ENCODE measurements at places on chromosomes 11 and 22. TPM values are rescaled to one million over a fixed set of nuclear protein-coding genes. Genes with fewer than 3 reads are reported as not detected.

DNA sequence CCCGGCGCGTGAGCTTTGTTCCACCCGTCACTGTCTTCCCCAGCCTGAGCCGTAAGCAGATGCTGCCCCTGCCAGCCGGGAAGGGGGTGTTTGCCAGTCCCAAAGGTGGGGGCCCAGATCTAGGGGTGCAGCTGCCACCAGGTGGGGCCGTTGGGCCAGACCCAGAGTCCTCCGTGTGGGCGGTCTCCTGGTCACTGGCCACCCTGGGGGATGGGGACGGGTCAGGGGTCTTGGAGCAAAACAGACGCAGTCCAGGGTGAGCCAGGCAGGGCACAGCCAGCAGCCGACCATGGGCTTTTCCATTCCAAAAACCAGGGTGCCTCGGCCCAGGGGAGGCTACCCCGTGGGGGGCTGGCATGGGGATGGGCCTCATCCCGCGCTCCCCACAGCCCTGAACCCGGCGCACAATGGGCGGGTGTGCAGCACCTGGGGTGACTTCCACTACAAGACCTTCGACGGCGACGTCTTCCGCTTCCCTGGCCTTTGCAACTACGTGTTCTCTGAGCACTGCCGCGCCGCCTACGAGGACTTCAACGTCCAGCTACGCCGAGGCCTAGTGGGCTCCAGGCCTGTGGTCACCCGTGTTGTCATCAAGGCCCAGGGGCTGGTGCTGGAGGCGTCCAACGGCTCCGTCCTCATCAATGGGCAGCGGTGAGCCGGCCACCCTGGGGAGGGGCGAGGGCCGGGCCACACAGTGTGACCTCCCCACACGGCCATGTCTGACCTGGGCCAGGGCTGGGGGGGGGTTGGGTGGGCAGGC, 3.5 kb downstream of the MUC5B start:
- no peak for DNase-seq
- no peaks in the 10 kb centered on the region for H3K4me1 ChIP-seq
- H3K27ac ChIP-seq: no peak overlapping the region
- H3K36me3 ChIP-seq: no peaks in the 10 kb centered on the region

GRCh38 chr11:119832202-119832935, 103.4 kb upstream of the NECTIN1 start:
- no peaks in the 10 kb centered on the region for H3K36me3 ChIP-seq
- DNase-seq: no peak
- no peaks in the 10 kb centered on the region for H3K27me3 ChIP-seq
- no peaks in the 10 kb centered on the region for H3K4me1 ChIP-seq

DNA sequence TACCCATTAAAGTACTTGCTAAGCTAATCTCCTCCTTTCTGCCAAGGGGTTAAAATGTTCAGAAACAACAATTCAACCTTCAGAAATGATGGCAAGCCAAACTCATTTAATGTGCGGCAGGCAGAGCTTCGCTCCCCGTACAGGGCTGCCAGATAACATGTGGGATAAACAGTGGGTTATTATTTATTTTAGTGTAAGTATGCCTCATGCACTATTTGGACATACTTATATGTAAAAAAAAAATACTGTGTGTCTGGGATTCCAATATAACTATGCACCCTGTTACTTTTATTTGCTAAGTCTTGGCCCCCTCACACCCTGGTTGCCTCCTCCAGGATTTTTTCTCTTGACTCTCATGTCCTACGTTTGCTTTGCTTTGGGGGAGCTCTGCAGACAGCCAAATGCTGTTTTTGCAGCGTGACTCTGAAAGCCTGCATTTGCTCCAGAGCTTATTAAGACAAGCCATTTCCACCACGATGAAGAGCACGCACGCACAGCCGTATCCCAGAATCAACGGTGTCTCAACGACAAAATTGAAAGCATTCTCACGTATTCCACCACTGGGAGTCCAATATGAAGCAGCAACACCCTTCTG, 86.5 kb upstream of the SHANK2 start:
- H3K27me3 ChIP-seq: no peaks in the 10 kb centered on the region
- H3K36me3 ChIP-seq: no peaks in the 10 kb centered on the region

DNA sequence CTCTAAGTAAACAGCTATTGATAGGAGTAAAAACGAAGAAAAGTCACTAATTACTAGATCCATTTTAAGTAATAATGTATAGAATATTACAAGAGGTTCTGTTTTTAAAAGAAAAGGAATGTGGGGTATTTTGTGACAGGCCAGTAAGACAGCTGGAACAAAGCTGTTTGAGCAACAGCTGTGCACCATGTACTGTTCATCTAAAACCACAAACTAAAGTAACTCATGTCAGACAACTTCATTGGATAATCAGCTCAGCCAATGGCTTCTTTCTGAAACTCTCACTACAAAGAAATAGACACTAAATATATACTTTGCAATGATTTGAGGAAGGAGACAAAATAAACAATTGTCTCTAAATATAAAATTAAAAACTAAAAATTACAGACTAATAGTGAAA, 16.1 kb downstream of the RRAS2 start:
- peaks cover 12% of the 10 kb centered on the region for H3K4me1 ChIP-seq
- H3K4me3 ChIP-seq: no peak overlapping the region
- no peaks in the 10 kb centered on the region for H3K27me3 ChIP-seq
- H3K36me3 ChIP-seq: no peaks in the 10 kb centered on the region
- H3K27ac ChIP-seq: no peak overlapping the region

- H3K27ac ChIP-seq: no peak overlapping the region
- H3K4me1 ChIP-seq: no peaks in the 10 kb centered on the region
- DNase-seq: no peak
- H3K27me3 ChIP-seq: no peaks in the 10 kb centered on the region
- no peak overlapping the region for H3K4me3 ChIP-seq
- no peaks in the 10 kb centered on the region for H3K36me3 ChIP-seq
Measured at GRCh38 chr11:120601536-120601935, 90.0 kb downstream of the GRIK4 start.

- DNase-seq: no peak
- no peaks in the 10 kb centered on the region for H3K27me3 ChIP-seq
- no peaks in the 10 kb centered on the region for H3K36me3 ChIP-seq
- H3K4me1 ChIP-seq: no peaks in the 10 kb centered on the region
- H3K27ac ChIP-seq: no peak overlapping the region
Measured at GRCh38 chr11:126132319-126132718, 69.7 kb upstream of the CDON start.

GRCh38 chr11:110812086-110812733, 100.0 kb upstream of the ARHGAP20 start:
- H3K27ac ChIP-seq: no peak overlapping the region
- no peak for DNase-seq
- H3K27me3 ChIP-seq: no peaks in the 10 kb centered on the region
- H3K4me1 ChIP-seq: no peaks in the 10 kb centered on the region
- no peak overlapping the region for H3K4me3 ChIP-seq

DNA sequence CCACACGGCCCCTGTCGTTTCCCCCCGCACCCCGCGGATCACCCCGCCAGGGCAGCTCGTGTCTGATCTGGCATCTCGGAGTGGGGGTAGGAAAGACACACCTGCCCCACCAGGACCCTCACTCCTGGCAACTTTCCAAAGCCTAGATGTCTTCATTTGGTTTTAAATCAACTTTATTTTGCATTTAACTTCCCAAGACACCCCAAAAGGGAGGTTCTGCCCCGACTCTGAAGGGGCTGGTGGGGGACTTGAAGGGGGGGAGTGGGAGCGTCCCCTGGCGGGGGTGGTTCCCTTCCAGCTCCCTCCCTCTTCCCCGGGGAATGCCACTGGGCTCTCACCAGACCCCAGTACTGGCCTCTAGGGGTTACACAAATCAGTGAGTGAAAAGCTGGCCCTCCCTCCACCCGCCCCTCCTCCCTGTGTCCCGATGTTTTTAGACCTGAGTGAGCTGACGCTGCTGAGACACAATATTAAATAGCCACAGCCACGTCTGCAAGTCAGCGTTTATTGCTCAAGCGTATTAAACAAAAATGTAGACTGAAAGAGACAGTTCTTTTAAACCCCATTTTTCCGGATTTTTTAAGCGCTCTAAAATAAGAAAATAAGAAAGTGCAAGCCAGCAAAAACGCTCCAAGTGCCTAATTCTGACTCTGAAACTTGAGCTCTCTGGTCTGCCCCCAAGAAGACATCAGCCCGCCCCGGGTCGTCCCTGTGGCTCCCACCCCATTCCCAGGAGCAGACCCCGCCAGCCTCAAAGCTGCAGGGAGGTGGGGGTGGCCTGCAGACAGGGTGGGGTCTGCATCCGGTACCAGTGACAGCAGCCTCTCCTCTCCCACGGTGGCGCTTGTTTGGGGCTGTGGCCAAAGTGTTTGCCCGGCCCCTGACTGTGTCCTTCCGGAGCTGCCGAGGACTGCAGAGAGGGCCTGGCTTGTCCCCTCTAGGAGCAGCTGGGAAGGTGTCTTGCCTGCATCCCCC, 1.1 kb upstream of the TTLL8 start:
- peaks cover 7% of the 10 kb centered on the region for H3K27me3 ChIP-seq
- H3K4me3 ChIP-seq: no peak overlapping the region
- H3K4me1 ChIP-seq: no peaks in the 10 kb centered on the region
- no peak for DNase-seq
- no peaks in the 10 kb centered on the region for H3K36me3 ChIP-seq

DNA sequence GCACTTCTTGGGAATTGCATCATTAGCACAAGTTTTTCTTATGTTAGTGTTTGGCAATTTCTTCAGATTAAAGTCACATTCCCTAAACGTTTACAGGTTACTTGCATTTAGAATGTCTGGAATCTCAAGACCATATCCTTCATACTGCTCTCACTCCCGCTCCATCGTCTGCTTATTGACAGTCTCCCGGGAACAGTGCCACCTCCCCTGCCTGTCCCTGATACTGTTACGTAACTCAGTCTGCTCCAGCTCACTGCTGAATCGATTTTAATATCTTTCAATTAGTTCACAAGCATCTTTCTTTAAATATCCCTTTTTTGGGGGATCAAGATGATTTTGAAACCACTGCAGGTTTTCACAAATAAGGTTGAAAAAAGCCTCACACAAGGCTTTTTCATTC, 48.2 kb downstream of the GLYATL2 start:
- no peaks in the 10 kb centered on the region for H3K4me1 ChIP-seq
- H3K27me3 ChIP-seq: no peaks in the 10 kb centered on the region
- no peaks in the 10 kb centered on the region for H3K36me3 ChIP-seq
- DNase-seq: no peak

- H3K4me1 ChIP-seq: no peaks in the 10 kb centered on the region
- no peak overlapping the region for H3K4me3 ChIP-seq
- H3K36me3 ChIP-seq: no peaks in the 10 kb centered on the region
- H3K27me3 ChIP-seq: no peaks in the 10 kb centered on the region
Measured at GRCh38 chr11:11923828-11924227, 82.1 kb downstream of the USP47 start.

DNA sequence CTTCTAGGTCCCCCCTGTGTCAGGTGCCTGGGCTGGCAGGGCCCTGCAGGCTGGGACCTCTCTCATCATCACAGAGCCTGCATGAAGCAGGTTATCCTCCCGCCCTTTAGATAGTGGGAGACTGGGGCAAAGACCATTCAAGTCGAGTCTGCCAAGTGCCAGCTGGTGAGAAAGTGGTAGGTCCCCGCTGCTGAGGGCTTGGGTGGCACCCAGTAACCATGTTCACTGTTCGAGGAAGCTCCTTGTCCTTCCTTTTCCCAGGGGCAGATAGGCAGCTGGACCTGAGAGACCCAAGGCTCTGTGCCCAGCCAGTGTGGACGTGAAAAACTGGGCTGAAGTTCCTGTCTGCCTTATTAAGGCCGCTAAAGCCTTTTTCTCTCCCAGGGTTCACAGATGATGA, 1319.8 kb downstream of the TBC1D22A start:
- H3K4me3 ChIP-seq: no peak overlapping the region
- no peak overlapping the region for H3K27ac ChIP-seq
- H3K4me1 ChIP-seq: no peaks in the 10 kb centered on the region
- DNase-seq: no peak
- no peaks in the 10 kb centered on the region for H3K27me3 ChIP-seq
- H3K36me3 ChIP-seq: no peaks in the 10 kb centered on the region

GRCh38 chr11:81869351-81870065, 864.2 kb downstream of the FAM181B start:
- no peaks in the 10 kb centered on the region for H3K27me3 ChIP-seq
- H3K27ac ChIP-seq: peak overlapping the region; percentile 1
- H3K4me1 ChIP-seq: peaks cover 32% of the 10 kb centered on the region
- no peaks in the 10 kb centered on the region for H3K36me3 ChIP-seq
- peak; percentile 94 for DNase-seq

- H3K4me1 ChIP-seq: peaks cover 16% of the 10 kb centered on the region
- no peaks in the 10 kb centered on the region for H3K27me3 ChIP-seq
- H3K4me3 ChIP-seq: no peak overlapping the region
- DNase-seq: no peak
Measured at GRCh38 chr11:96055706-96056387, 131.9 kb upstream of the MTMR2 start.

GRCh38 chr11:46243796-46244109, 33.7 kb upstream of the CREB3L1 start:
- no peaks in the 10 kb centered on the region for H3K36me3 ChIP-seq
- H3K27ac ChIP-seq: peak overlapping the region; percentile 45
- DNase-seq: no peak
- H3K27me3 ChIP-seq: no peaks in the 10 kb centered on the region

DNA sequence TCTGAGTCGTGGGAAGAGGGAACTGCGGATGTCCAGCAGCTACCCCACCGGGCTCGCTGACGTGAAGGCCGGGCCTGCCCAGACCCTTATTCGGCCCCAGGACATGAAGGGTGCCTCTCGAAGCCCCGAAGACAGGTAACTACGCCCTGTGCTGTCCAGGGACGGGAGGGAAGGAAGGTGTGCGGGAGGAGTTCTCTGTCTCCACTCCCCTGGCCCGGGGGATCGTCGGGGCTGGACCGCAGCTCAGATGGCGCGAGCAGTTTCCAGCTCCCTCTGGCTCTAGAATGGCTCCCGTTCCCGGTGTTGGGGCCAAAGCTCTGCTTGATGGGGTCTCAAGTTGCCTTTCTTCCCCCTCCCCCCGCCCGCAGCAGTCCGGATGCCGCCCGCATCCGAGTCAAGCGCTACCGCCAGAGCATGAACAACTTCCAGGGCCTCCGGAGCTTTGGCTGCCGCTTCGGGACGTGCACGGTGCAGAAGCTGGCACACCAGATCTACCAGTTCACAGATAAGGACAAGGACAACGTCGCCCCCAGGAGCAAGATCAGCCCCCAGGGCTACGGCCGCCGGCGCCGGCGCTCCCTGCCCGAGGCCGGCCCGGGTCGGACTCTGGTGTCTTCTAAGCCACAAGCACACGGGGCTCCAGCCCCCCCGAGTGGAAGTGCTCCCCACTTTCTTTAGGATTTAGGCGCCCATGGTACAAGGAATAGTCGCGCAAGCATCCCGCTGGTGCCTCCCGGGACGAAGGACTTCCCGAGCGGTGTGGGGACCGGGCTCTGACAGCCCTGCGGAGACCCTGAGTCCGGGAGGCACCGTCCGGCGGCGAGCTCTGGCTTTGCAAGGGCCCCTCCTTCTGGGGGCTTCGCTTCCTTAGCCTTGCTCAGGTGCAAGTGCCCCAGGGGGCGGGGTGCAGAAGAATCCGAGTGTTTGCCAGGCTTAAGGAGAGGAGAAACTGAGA, 1.4 kb downstream of the ADM start:
- peaks cover 15% of the 10 kb centered on the region for H3K4me1 ChIP-seq
- no peak overlapping the region for H3K27ac ChIP-seq
- H3K27me3 ChIP-seq: peaks cover 3% of the 10 kb centered on the region
- no peak for DNase-seq
- peak overlapping the region; percentile 99 for H3K4me3 ChIP-seq
- H3K36me3 ChIP-seq: no peaks in the 10 kb centered on the region

Gene GLYATL2
- not detected for total RNA-seq

Gene INPP5J
- total RNA-seq: not detected

Gene POU2AF2
- not detected for total RNA-seq

Gene ARHGAP20
- total RNA-seq: 0.08 TPM

Gene TUBA8
- 3.5 TPM for total RNA-seq

Gene ARFGAP3
- total RNA-seq: 31.1 TPM

Gene NEAT1
- 358 TPM for total RNA-seq

Gene ENTHD1
- total RNA-seq: 0.60 TPM

Gene TREH
- total RNA-seq: not detected

All from naive thymus-derived CD4-positive, alpha-beta T cell (primary cell).